ENCODE measurements at places on chromosomes 7 and 10.
A peak's percentile ranks its signal among the peaks of the same experiment; 100 is the strongest.

DNA sequence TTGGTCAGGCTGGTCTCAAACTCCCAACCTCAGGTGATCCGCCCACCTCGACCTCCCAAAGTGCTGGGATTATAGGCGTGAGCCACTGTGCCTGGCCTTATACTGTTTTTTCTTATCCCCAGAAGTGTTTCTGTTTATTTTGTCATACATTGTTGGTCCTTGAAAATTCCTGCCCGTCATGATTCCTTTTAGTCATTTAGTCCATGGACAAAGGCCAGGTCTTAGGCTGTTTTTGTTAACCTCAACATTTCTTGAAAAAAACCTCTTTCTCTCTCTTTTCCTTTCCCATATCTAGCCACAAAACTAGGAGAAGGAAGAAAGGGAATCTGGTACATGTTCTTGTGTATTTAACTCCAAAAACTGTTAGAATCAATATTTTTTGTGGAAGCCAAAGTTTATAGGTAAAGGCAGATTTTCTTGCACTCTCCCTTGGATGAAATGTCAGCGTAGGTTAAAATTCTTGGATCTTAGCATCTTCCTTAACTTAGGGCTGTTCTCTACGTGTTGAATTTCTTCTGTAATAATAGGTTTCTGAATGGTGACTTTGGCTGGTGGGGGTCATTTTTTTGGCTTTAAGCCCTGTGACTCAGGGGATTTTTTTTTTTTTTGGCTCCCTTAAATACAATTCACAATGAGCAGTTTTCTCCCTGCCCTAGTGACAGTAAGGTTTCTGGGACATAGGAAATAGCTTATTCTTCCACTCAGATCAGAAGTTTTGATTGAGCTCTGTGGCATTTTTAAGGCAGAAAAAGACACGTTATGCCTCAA, 500.8 kb downstream of the AUTS2 start:
- no peak for ATAC-seq

GRCh38 chr7:27661811-27662489, 733 bp downstream of the HIBADH start:
- ATAC-seq: peak; percentile 0

DNA sequence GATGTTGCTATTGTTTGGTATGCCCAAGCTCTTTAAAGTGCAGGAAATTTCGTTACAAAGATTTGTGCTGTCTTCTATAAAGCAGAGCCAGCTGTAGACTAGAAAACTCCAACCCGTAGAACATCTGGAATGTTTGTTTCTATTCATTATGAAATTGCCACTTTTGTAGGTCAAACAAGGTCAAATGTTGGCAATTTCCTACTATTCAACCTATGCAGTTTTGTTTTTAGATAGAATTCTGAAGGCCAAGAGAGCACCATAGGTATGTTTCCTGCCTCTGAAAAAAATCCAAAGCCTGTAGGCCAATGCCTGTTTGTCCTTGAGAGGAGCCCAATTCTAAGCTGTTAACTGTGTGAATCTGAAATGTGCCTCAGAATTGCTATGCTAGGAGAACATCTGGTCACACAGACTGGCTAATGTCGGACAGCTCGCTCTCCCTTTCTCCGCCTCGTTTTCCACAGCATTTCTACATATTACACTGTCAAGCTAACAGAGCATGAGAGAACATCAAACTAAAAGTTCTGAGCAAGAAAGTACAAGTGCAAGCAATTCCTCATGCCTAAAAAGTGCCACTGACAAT, 267.2 kb upstream of the LRGUK start:
- ATAC-seq: no peak

- ATAC-seq: no peak
Observed at GRCh38 chr10:121823993-121824463, 103.8 kb downstream of the ATE1 start.

DNA sequence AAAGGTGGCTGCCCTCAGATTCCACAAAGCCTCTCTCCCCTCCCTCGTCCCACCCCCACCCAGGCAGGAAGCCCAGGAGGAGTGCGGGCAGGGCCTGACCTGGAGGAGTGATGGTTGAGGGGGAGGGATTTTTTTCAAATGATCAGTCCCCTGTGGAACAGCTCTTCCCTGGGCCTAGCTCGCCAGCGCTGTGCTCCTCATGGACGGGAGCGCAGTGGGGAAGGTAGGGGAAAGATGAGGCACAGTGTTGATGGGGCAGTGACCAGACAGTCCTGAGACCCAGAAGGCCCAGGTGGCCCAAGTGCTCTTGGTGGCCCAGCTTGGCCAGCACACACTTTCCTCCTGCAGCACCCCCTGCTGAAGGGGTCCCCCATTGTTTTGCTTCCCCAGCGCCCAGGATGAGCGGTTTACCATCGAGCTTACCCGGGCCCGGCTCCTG, 8.5 kb downstream of the SAP25 start:
- no peak for ATAC-seq

GRCh38 chr7:120988591-120989256, at the start of gene CPED1:
CPED1 (plus strand) TSS chr7:120988711; CDS start chr7:120989622, 911 bp downstream.
- peak; percentile 94 for ATAC-seq

- ATAC-seq: no peak
Observed at GRCh38 chr10:123972481-123973401, 81.1 kb upstream of the CPXM2 start.

DNA sequence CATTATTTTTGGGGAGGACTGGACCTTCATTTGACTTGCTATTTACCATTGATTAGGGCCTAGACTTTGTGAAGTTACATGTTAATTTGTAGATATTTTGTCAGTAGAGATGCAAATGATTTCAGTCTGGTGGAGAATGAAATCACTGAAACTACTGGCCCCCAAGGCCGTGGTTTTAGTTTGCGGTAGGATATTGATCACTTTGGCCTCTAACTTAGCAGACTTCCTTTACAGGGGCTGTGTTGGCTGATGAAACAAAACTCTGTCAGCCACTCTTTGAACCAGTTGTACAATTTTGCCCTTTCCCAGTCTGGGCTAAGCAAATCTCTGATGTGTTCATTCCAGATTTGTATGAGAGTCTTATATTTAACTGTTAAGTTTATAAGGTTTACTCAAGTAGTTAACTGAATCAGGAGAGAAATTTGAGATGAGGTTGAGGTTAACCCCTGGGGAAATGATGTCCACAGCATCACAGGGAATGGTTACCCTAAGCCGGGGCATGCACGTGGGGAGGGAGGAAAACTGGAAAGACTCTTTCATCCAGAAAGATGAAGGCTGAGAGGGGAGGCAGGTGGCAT, 105.7 kb upstream of the INSIG1 start:
- no peak for ATAC-seq

DNA sequence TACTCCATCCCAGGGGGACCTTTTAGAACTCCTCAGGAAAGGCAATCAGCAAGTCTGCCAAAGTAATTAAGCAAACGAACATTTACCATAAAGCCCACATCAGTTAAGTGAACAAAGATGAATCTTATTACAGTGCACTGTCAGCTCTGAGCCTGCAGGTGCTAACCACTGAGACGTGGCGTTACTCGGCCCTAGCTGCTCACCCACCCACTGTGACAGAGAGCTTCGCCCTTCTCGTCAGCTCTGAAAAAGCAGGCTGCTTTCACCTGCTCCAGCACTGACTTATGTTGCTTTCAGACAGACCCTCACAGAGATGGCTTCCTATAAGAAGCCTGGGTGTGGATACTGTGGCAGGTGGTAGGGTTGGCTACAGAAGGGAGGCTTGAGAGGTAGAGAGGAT, 57.7 kb upstream of the KCNIP2 start:
- ATAC-seq: no peak

DNA sequence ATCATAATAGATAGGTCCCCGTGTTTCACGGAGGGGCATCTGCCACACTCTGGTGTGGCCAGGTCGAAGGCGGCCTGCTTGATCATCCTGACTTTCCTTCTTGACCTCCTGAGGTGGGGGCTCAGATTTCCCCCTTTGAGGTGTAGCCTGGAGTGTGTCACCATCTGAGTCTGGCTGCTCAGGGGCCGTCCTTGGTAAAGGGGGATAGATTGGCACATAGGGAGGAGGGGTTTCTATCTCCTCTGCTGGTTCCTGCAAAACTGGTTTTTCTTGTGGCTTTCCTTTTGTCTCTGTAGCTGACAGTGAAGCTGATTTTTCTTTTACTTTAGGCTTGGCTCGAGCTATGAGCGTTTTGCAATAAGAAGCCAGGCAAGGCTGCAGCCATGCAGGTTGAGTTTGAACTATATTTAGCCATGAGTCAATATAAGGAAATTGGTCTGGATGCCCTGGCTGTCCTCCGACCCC, 7.1 kb upstream of the ZNF117 start:
- no peak for ATAC-seq

DNA sequence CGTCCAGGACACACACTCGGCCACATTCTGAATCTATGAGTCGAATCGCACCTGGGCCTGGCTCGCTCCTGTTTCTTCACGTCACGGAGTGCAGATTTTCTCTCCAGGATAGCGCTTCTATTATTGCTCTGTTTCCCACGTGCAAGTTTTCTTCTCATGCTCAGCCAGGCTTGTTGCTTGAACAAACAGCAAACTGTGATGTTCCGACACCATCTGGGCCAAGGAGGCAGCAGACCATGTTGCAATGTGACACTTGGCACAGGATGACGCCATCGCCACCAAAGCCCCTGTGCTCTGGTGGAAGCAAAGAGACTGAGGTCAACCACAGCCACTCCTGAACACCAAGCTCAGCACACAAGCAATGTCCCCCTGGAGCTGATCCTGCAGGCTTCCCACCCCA, 507.1 kb upstream of the ADARB2 start:
- no peak for ATAC-seq

DNA sequence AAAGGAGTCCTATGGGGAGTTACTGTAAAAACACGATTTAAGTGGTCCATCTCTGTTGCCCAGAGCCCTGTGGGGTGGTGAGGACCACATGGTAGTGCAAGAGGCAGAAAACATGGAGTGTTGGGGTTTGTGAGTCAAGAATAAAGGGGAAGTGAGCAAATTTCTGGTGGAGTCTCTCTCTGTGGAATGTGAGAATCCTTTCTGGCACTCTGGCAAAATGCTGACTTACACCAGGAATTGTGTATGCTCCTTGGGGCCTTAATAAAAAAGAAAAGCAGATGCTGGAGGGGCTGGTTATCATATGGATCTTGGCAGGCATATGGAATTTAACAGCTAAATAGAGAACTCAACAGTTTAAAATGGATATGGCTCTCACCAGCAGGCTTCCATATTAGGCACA, 486.0 kb downstream of the TNS3 start:
- no peak for ATAC-seq

- ATAC-seq: no peak
Observed at GRCh38 chr10:1255600-1256431, 199.6 kb downstream of the WDR37 start.

GRCh38 chr7:4775848-4776623, 613 bp downstream of the AP5Z1 start:
- no peak for ATAC-seq

DNA sequence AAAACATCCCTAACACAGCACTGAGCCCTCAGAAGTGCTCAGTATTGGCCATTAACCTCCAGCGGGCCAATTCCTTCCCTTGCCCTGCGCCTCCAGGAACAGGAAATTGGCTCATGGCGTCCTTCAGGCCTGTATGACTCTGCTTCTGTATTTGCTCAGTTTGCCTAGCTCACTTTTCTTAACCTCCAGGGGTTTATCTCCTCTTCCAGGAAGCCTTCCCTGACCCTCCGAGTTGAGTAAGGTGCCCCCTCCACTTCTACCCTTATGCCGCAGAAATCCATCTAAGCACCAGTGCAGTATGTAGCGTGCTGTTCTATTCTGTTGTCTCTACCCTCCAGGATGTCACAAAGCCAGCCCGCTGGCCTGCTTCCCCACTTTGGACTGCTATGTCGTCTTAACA, 1.1 kb upstream of the SFXN4 start:
- ATAC-seq: no peak

GRCh38 chr7:43758822-43759683, 573 bp downstream of the BLVRA start:
- peak; percentile 87 for ATAC-seq

- ATAC-seq: no peak
Observed at GRCh38 chr10:1548596-1548995, 188.7 kb downstream of the ADARB2 start.

- no peak for ATAC-seq
Observed at GRCh38 chr10:86007171-86007570, 359.4 kb downstream of the GRID1 start.

- no peak for ATAC-seq
Observed at GRCh38 chr7:143735962-143736361, 21.5 kb downstream of the CTAGE6 start.

- ATAC-seq: peak; percentile 12
Observed at GRCh38 chr10:7410301-7410861, 453 bp downstream of the SFMBT2 start.

Measured in motor neuron (in vitro differentiated cells).